Stimulated activated CD8-positive, alpha-beta memory T cell treated with anti-CD3 and anti-CD28 coated beads, Interleukin-7, amount 100 ng/mL, for 1 hour (primary cell): ENCODE measurements at places on chromosomes 16 and 17.

DNA sequence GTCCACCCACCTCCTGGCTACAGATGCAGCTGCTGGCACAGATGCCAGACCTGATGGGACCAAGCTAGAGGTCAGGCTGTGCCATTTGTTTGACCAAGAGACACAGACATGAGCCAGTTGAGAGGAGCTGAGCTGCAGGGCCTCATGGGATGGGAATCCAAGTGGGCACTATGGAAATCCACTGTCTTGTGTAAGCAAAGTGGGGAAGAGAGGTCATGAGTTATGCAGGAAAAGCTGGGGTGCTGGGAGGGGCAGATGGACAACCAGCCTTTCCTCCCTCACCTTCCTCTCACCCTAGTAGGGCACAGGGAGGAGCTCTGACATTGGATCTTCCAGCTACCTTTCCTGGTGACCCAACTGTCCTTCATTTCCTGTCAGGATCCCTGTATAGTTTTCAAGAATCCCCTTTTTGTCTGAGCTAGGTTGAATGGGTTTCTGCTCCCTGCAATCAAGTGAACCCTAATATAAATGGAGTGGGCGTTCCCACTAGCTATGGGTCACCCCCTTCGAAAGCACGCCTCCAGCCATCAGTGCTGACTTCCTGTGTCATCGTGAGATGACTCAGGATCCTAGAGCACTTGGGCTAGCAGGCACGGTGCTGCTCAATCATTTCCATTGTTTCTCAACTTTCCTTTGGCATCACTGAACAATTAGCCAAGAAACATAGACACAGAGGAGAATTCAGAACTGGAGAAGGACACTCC lies 13.6 kb downstream of the ATPAF2 start:
- no peak for DNase-seq

GRCh38 chr16:30747799-30748633 lies at the start of gene PHKG2:
Gene PHKG2 (plus strand): TSS chr16:30748425. CDS start chr16:30748821, 396 bp downstream.
- DNase-seq: peak; percentile 85

DNA sequence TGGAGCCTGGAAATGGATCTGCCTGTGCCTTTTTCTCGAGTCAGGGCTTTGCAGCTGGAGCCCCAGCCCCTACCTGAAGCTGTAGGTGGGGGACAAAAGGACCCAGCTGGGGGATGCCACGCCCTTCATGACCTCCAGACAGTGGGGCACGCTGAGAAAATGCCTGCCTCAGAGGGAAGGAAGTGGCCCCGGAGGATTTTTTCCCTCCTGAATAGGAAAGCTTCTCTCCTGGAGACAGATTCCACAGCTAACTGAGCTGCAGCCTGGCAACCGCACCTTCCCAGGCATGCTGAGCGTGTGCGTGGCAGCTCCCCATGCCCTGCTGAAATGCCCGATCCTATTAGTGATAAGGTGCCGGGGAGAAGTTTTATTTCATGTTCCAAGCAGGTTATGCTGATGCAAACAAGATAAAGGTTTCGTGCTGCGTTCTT lies 58.0 kb downstream of the AIPL1 start:
- DNase-seq: no peak

GRCh38 chr17:1730326-1731193 lies 6.1 kb downstream of the WDR81 start:
- DNase-seq: no peak

- no peak for DNase-seq
Measured at GRCh38 chr17:18315562-18315922, 449 bp downstream of the SMCR8 start.

GRCh38 chr17:48543107-48543853 lies 1.6 kb downstream of the HOXB2 start:
- DNase-seq: no peak
